Endothelial cell (in vitro differentiated cells): ENCODE measurements at places on chromosomes 4 and X. TPM values are rescaled to one million over a fixed set of nuclear protein-coding genes. Genes with fewer than 3 reads are reported as not detected.

ERCC6L gene
- total RNA-seq: 1.7 TPM

POU3F4 gene
- total RNA-seq: not detected

BEND2 gene
- total RNA-seq: not detected

DNA sequence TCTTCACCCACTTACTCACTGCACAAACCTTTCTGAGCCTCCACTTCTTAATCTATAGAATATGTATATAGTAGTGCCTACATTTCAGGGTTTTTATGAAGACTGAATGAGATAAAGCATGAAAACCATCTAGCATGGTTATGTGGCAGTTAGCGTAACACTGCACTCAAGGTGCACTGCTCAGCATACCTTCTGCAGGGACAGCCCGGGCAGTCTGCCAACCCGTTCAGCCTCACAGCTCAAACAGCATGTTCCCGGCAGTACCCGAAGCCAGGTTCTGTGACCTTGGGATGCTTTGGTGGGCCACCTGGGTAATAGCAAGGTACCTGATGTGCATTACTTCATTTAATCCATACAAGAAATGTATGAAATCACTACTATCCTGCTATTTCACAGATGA lies 81.4 kb downstream of the DOCK11 start:
- no peak for DNase-seq

DNA sequence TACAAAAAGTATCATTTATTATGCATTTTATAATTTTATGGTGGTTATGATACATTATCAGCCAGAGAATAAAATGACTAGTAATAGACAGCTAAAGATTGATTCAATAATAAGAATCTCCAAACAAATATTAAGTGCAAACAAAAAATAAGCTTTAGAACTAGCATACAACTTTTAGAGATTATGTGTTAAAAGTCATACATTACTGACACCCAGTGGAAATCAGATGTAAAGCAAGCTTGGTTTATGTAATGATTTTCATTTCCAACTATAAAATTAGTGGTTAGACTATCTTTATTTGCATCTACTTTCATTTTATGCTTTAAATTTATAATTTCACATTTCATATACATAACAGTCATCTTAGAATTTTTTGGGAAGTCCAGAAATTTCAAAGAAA lies 57.7 kb downstream of the IL13RA2 start:
- no peak for DNase-seq

- no peak for DNase-seq
Measured at GRCh38 chrX:43753637-43754036, 97.5 kb downstream of the MAOA start.

GRCh38 chr4:125750828-125751466 lies 436.2 kb downstream of the FAT4 start:
- DNase-seq: peak; percentile 47

DNA sequence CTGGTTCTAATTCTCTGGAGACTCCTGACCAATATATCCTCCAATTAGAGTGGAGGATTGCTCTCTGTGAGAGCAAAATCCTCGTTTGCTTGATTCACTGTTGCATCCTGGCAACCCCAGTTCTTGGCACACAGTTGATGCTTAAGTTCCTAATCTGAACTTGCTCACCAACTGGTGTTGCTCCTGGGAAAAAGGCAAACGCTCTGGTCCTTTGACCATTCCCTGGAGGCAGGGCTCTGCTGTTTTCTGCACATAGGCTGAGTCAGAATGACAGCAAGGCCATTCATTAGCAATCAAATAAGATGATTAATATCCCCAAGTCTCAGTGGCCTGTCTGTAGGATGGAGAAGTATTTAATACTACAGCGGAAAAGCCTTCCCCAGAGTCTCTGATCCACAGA lies 172.7 kb upstream of the TBC1D9 start:
- DNase-seq: no peak

- no peak for DNase-seq
Measured at GRCh38 chrX:111759686-111760085, 78.7 kb downstream of the ALG13 start.

DNA sequence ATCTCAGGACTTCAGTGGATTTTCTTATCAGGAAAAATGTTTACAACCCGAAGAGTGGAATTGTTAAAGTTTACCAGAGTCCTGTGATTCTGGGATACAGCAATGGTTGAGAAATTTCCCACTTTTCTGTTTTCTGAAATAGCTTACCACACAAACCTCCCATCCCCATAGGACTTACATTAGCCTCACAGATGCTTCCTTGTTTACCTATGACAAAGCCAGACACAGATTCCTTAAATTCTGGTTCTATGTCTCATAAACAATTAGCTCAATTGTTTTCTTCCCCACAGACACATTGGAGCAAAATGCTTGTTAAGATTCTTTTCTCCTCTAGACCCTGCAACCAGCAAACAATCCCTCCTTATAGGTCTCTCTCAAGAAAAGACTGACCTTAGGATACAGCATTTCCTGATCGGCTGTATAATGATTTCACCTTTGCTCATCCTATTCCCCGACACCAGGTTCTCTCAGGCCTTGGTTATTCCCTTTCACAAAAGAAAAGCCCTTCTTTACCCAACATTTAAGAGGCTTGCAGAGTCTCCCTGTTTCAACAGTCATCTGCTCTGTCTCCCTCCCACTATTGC lies 886.2 kb downstream of the ARAP2 start:
- DNase-seq: no peak

DNA sequence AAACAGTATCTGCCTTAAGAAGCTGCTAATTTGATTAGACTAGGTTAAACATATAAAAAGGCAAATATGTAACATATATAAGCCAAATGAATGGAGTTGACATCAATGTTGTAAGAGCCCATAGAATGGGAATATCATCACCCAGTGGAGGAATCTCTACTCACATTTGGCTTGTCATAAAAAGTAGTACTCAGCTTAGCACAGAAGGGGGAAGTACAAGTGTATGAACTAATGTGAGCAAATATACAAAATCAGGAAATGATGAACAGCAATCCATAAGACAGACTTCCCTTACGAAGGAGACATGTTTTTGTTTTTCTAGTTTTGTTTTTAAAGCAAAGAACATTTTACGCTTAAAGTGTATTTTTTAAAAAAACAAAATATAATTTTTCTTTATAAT lies 74.9 kb downstream of the MAB21L2 start:
- no peak for DNase-seq

DNA sequence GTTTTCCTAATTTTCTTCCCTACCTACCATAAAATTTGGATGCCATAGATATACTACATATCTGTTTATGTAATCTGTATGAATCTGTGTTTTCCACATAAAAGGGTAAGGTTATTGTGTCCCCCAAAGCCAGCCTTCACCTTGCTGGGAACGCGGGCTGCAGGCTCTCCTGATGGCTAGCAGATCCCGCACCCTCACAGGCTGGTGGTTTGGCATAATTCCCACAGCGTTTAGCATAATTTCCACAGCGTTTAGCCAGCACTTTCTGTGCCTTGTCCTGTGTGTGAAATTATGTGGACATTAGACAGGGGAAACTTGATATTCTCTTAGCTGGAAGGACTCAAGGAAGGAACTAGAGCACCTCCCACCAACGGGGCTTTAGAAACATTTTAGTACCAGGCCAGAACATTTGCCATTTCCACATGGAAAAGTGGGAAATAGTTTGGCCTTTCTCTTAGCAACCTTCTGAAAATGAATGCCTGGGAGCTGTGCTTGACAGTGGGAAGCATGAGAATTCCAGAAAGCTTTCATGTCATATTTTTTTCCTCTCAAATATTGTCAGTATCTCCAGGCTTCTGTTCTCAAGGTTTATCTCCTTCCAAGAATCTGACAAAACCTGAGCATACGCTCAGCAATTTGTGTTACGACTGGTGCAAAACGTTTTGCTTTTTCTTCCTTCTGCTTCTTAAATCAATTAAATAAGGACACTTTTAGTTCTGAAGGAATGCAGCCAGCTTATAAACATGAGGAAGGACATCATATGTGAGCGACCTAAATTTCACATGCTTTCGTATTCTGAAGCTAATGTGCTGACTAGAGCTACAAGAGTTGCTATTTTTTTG lies 67.9 kb downstream of the STK32B start:
- DNase-seq: no peak
